ENCODE measurements at places on chromosomes 1 and 21.
A peak's percentile ranks its signal among the peaks of the same experiment; 100 is the strongest.

DNA sequence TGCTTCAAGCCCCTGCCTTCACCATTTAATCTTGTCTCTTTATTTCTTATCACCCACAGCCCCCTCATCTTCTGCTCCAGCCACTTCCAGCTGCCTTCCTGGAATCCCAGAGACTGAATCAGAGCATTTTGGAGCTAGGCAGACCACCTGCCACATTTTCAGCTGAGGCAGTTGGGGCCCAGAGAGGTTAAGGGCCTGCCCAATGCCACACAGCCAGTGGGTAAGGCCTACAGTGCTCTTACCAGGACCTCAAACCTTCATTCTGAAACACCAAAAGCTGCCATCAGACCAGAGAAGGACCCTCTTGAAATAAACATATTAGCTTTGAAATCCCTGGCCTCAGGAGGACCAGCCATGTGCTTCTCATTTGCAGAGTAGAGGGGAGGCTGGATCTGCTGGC lies 17.6 kb upstream of the SLC6A17 start:
- no peak for DNase-seq

DNA sequence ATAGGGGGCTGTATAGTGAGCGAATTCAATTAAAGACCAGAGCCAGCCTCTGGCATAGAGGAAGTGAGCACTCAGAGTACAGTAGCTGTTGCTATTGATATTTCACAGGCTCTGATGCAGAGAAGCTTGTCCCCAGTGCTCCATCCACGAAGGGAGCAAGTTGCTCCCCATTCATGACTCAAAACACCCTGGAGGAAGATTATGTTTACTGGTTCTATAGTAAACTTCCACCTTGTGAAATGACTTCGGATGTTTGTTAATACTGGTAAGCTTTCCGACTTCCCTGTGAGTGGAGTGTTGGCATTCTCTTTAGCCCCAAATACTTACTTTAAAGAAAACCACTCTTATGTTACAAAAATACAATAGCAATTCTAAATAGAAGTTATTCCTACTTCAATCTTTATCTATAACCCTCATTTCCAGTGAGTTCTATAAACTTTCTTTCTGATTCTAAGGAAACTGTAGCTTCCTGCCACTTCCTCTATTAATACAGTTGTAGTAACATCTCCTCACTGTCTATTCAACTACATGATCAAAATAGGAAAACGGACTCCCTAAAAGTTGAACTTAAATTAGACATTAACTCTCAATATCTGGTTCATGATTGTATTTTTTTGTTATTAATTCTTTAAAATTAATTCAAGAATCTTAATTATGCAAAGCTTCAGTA lies 46.4 kb downstream of the ZNF281 start:
- peak; percentile 67 for DNase-seq

- no peak for DNase-seq
Measured at GRCh38 chr1:35201631-35202030, 8.7 kb upstream of the SFPQ start.

DNA sequence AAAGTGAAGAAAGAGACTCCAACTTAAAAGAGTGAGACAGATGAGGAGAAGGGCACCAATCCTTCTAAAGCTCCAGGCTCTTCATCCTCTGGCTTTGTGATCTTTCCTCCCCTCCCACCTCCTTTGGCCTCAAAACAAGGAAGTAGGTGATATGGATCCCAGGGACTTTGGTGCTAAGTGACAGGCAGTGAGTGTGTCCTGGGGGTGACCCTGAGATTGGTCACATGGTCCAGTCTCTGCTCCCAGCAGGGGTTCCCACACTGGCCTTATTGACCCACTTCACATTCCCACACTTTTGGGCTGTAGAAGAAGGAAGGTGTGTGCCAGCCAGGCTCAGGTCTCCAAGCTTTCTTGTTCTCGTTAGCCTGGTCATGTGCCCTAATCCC lies 401.2 kb upstream of the PROX1 start:
- DNase-seq, result no peak

GRCh38 chr1:186974774-186975181 lies 146.0 kb downstream of the PLA2G4A start:
- DNase-seq, result peak; percentile 95

Measured in suppressor macrophage treated with lipopolysaccharide for 1 hour (primary cell).